ENCODE measurements at places on chromosomes 5 and 9.

- no peak for DNase-seq
These were observed 365.5 kb upstream of the CDH18 start for GRCh38 chr5:20353499-20353898.

- DNase-seq: no peak
These were observed 140.8 kb downstream of the RXRA start for GRCh38 chr9:134466869-134467616.

DNA sequence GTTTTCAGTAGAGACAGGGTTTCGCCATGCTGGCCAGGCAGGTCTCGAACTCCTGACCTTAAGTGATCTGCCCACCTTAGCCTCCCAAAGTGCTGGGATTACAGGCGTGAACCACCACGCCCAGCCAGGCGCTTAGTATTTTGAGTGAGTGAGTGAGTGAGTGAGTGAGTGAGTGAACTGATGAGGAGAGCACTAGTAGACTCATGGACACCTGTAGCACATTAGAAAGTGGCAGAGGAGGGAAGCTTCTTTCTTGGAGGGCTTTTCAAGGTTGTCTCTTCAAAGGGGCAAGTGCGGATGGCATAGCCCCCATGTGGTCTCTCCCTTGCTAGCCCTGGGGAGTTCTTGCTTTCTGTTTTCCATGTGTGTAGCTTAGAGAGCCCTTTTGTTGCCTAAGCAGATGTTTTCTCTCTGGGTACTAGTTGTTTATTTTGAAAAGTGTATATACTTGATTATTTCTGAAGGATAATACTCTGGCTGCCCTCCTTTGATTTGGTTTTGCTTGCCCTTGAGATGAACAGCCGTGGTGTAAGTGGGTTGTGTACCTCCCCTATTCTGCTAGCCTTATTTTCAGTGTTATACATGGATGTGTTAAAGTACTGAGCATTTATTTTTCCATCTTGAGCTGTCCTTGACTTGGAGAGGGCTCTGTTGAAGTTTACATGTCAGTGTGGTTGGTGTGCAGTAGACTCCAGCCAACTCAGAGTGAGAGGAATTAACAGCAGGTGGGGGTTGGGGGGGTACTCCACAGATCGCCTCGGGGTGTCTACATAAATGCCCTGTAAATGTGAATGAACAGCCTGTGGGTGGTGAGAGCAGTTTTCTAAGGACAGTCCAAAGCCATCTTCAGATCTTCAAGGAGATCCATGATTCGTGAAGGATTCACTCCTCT lies 35.5 kb downstream of the PRRC2B start:
- no peak for DNase-seq

DNA sequence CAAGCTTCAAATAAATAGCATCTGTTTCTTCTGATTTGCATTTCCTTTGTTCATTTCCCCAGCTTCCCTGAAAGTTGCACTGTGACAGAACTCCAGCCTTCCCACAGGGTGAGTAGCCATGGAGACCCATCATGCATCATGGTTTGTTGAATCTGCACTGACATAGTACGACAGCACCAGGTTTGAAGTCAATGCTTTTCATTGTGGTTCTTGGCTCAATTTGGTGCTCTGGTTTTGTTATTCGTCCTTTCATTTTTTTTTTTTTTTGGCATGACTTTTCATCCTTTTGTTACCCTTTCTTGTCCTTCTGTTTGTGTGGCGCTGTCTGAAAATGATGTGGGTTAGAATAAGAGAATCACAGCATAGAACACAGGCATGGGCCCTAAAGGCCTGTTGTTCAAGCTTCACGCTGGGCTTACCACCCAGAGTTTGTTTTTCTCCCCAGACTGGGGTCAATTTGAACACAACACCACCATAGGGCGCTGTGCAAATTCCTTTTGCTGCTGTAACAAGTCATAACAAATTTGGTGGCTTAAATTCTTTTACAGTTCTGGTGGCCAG lies 206.2 kb upstream of the CDH10 start:
- no peak for DNase-seq

DNA sequence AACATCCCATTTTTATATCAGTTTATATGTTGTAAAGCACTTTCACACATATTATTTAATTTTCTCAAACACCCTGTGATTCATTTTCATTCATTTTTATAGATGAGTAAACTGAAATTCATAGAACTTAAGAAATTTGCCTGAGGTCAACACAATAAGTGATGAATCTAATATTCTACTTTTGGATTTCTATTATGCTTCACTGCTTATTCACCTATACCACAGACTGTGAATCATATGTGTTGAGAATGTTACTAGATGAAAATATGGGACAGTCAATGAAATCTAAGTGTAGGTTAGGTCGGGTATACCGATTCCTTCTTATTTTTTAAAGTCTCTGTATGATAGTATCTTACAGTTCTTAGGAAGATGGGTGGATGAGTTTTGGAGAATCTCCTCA lies 24.8 kb downstream of the CDC37L1 start:
- DNase-seq: no peak

DNA sequence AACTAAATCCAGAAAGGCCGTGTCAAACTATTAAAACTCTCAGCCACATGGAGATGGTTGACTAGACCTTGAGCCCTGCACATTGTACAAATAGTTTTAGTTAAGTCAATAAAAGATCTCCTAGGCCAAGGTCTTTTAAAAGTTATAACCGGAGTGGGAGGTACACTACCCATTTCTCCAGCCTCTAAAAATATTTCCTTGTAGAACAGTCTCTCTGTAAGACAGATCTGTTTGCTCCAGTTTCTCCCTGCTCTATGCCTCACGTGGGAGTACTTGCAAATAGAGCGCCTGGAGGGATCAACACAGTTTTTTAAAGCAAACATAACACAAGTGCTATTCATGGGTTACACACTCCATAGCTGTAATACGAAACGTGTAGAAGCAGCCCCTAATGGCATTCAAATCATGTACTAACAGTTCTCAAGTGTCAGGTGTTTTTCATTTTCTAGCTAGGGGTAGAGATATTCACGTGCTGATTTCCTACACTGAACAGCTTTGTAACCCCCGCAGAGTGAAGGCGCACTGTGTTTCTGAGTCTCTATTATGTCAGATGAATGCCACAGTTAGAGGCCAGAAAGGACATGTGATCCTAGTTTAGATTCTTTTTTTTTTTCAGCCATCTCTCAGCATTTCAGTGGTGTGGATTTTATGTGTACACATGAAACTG lies 703.4 kb upstream of the GRAMD2B start:
- DNase-seq: no peak

- DNase-seq: no peak
These were observed 44.7 kb upstream of the IZUMO3 start for GRCh38 chr9:24590432-24590831.

DNA sequence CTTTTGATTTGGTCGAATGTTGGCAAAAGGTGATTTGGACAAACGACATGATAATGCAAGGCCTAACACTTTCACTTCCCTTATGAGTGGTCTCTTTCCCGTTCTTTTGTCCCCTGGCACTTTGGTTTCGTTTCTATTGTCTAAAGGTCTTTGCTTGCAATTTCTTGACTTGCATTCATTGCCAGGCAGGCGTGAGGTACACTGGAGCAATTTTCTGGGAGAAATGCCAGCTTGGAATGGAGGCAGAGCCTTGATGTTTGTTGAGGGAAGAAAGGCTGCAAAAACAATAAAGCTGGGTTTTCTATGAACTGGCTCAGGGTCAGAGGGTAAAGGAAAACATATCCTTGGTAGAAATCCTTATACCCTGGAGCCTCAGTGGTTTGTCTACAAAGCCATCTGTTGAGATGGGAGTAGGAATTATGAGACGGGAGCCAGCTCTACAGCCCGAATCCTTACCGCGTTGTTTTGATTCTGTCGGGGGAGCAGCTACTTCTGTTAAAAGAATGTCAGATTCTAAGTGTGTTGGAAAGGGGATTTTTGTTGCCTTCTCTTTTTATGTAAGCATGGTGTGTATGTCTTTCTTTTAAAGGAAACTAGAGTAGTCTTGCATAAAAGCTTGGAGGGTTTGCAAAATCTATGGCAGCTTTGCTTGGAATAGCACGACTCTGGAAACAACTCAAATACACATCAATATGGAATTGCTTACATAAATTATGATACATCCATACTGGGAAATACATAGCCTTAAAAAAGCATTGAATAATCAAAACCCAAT lies 158.9 kb downstream of the RMI1 start:
- DNase-seq: peak; percentile 56

DNA sequence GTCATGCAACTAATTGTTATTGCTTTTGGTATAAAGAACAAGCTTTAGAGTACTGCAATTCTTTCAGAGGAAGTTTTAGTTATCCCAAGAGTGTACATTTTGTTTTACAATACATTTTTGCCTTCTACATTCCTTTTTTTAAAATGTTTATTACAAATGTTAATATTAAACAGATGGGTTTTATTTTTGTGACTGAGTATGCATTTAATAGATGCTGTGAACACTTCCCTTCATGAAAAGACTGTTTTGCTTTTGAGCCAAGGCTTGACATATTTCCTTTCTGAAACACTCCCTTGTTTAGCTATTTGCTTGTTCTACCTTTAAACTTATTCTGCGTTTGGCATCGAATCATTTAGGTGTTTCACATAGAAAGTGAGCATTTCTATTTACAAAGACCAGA lies 14.8 kb upstream of the ZNF474 start:
- no peak for DNase-seq

DNA sequence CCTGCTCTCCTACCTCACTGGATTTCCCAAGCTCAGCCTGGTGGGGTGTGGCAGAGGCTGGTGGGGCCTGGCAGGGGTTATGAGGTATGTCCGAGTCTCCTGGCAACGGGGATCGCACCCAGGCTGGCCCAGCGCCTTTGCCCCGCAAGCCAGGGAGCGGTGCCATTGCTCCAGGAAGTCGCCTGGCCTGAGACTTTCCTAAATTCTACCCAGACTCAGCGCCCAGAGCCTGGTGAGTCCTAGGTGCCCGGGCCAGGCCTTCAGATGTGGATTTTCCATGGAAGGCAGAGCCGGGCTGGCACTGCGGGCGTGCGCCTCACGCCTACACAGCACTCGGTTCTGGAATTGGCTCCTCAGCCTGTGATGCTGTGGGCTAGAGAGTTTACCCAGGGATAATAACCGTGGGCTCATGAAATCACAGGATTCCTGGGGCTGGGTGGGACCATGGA lies 155.4 kb upstream of the COL5A1 start:
- DNase-seq: no peak

GRCh38 chr5:126171916-126172315 lies 251.3 kb upstream of the GRAMD2B start:
- DNase-seq: no peak

GRCh38 chr5:112576298-112576925 lies 157.3 kb upstream of the EPB41L4A start:
- no peak for DNase-seq

DNA sequence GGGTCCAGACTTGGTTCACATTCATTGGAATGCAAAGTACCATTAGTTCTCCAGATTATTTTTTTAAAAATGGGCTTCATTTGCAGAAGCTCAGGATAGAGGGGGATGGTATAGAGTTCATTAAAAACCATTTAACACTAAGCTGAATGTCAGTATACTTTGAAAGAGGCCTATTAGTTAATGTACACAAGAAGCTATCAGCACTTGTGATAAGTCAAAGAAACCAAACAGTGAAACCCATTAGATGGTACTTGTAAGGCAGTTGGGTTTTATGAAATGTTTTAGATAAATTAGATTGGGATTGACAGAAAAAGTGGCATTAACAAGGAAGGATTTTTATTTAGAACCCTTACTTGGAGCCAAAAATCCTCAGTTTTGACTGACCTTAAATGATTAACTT lies 229.2 kb upstream of the MPDZ start:
- DNase-seq: no peak

DNA sequence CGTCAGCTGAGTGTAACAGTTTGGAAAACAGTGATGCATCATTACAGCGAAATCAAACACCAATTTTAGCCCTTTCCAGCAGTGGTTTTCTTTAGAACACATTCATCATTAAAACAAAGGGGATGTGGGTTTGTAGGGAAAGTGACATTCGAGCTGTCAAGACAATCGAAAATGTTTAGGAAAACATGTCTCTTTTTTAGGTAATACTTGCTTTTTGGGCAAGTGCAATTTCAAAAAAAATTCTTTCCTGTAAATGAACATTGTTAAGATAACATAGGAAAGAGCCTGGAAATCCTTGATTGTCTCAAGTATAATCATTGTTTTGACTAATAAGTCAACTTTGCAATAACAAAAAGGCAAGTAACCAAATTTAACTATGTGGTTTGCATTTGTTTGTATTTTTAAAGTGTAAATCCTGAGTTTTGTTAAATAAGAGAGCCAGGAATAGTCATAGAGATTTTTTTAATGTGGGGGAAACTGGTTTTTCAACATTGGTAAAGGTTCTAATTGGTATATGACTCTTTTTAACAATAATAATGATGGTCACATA lies 182.5 kb downstream of the TTLL11 start:
- DNase-seq: no peak
